ENCODE measurements at places on chromosomes 12 and 14.

GRCh38 chr12:553216-554000 is 93.7 kb downstream of the B4GALNT3 start:
- DNase-seq: no peak

GRCh38 chr12:574475-575128 is 88.6 kb downstream of the NINJ2 start:
- no peak for DNase-seq

DNA sequence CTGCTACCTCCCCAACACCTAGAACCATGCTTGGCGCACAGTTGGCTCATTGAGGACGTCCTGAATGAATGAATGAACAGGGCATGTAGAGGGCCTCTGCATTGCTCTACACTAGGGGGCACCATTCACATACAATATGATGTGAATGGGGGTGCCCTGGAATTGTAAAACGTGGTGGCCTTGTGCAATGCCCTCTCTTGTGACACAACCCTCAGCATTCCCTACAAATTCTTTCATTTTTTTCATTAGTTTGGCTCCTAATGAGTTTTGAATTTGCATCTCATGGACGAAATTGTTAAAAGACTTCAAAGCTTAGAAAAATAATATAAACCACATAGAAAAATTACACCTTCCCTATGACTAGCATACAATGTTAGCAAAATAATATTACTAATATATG is 2.3 kb upstream of the DIO2 start:
- no peak for DNase-seq

DNA sequence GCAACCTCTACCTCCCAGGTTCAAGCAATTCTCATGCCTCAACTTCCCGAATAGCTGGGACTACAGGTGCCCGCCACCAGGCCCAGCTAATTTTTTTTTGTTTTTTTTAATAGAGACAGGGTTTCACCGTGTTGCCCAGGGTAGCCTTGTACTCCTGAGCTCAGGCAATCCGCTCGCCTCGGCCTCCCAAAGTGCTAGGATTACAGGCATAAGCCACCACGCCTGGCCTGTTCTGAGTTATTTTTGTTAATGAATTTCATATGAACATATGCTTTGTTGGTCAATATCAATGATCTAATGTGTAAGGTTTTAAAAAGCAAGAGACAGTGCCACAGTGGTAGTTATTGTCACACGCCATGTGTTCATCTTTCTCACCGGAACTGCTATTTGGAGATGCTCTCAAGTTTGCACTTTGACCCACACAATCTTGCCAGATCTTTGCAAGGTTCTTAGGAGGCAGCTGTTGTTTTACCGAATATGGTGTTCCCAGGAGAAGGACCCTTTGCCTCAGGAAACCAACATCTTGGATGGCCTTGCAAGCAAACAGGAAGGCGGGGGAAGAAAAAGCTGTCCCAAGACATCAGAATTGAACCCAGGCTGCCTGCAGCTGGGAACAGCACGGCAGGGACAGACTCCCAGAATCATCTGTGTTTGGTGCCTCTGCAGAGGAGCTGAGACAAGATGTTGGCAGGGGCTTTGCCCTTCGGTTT is 30.0 kb downstream of the GALNT16 start:
- no peak for DNase-seq

DNA sequence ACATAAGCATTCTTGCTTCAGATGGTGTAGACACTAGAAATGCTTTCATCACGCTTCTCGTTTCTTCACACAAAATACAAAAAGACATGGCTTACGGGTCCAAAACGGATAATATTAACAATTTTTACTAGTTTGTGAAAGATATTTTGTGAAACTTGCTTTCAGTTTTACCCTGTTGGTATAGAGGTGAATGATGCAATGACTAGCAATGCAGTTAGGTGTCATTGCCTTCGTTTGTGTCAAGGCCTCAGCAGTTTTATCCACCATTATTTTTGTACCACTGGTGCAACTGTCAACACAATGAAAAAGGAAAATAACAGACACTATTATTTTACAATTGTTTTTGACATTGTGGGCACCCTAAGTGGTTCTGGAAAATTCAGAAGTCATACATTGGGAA is 323.0 kb downstream of the FLRT2 start:
- no peak for DNase-seq

GRCh38 chr12:53733051-53733806 is 6.0 kb upstream of the CALCOCO1 start:
- no peak for DNase-seq

GRCh38 chr14:94654071-94654861 is 42.1 kb downstream of the SERPINA3 start:
- no peak for DNase-seq

DNA sequence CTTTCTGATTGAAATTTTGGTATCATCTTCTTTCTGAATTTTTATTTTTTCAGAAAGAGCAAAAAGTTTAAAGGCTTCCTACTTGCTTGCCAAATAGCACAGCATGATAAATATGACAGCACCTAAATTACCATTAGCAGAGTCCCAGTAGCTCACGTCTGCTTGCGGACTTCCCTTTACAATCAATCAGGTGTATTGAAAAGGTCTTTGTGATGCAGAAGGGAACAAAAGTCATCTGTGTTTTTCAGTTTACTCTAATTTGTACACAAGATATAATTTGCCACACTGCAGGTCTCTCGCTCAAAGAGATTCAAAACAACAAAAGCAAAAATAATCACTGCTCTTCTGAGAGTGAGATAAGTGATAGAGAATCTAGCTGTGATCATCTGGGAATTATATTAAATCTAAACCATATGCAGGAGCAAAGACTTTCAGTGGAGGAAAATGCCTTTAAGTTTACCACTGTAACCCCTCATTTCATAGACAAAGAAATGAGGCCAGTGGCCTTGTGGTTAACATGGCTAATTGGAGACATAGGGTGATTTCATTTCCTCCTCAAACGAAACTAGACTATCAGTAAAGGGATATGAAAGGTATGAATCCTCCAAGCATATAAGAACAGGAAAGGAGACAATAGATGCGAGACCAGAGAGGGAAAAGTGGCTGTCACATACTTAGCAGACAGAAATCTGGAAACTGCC is 240.8 kb upstream of the TMPO start:
- no peak for DNase-seq

DNA sequence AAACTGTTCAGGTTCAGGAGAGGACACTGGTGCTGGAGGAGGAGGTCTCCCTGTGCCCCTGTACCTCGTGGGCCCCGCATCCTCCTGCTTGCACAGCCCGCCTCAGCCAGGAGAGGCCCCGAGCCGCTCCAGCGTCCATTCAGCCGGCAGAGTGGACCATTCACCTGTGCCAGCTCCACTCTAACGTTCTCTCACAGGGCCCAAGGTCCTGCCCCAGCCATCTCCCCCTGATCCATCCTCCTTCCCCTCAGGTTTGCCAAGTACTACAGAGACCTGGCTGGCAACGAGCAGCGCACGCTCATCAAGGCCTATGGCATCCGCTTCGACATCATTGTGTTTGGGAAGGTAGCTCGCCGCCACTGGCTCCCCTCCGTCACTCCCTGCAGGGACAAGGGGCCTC is 22.2 kb downstream of the P2RX4 start:
- no peak for DNase-seq

DNA sequence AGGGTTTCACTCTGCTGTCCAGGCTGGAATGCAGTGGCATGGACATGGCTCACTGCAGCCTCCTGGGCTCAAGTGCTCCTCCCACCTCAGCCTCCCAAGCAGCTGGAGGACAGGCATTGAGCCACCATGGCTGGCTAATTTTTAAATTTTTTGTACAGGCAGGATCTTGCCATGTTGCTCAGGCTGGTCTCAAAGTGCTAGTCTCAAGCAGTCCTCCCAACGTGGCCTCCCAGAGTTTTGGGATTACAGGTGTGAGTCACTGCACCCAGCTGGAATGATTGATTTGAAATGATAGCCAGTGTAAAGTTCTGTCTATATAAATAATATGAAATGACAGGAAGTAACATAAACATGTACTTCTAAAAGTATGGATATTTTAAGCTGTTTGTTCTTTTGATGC is 172.7 kb downstream of the FUT8 start:
- no peak for DNase-seq

DNA sequence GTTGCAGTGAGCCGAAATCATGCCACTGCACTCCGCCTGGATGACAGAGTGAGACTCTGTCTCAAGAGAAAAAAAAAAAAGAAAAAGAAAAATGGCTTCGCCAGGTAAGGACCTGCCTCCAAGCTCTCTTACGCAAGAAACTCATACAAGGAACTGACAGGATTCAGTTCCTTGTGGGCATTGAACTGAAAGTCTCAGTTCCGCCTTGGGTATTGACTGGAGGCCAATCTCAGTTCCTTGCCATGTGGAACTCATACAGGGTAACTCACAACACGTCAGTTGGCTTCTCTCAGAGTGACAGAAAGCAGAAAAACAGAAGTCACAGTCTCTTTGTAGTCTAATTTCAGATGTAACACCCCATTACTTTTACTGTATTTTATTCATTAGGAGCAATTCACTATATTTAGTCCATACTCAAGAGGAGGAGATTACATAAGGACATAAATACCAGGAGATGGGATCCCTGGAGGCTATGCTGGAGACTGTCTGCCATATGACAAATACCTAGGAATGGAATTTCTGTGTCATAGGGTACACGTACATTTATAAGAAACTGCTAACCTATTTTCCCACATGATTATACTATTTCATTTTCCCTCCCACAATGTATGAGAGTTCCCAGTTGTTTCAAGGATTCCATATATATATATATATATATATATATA is 11.4 kb upstream of the NOPCHAP1 start:
- DNase-seq: no peak

- DNase-seq: no peak
Observed at GRCh38 chr12:10559244-10559643, 53.6 kb downstream of the EIF2S3B start.

GRCh38 chr14:44962334-44963043 is 499 bp downstream of the TOGARAM1 start:
- no peak for DNase-seq

DNA sequence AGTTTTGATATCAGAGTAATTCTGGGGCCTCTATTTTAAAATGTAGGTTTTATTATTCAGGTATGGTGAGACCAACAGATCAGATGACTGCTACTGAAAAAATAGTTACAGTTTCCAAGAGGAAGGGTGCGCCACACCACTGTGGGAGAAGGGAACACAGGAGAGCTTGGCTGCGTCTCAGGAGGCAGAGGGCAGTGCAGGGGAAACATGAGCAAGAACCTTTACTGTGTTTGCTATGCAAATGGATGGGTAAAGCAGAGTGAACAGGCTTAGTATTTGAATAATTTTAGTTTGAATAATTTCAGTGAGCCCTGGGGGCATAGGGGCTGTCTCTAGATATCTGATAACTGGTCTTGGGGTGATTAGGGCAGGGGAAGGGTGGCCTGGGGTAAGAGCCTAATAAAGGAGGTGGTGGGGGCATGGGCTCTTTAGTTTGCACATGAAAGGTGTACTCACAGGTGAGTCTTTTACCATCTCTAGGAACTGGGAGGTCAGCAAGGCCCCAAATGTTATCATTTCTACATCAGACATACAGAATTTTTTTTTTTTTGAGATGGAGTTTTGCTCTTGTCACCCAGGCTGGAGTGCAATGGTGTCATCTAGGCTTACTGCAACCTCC is 196.8 kb upstream of the NEDD1 start:
- no peak for DNase-seq

DNA sequence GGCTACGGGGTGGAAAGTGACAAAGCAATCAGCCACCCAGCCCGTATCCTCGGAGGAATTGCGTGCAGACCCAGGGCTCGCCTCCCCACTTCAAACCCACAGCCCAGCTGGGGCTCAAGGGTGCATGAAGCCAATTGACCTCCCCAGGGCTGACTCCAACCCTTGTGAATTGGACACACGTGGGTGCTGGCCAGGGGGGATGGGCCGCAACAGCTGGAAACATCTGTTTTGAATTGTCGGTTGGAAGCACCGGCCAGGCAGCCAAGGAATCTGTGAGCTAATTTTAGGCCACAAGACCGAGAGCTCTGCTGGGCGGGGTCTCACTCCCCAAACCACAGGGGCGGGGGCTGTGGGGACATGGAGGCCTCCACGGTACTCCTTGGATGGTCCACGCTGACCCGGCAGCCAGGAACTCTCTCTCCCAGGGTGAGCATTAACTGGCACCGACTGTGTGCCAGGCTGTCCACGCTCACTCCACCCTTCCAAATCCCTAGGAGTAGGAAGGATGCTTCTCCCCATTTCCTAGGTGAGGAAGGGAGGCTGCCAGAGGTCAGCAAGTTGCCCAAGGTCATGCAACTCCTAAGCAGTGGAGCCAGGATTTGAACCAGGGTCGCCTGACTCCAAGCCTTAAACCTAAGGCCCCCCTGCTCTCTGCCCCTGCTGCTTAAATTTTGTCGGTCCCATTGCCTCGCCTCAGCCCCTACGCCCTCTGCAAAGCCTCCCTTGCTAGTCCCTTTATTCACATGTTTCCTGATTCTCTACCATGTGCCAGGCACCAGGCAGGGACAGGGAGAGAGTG is 11.9 kb upstream of the TMEM119 start:
- DNase-seq: no peak

DNA sequence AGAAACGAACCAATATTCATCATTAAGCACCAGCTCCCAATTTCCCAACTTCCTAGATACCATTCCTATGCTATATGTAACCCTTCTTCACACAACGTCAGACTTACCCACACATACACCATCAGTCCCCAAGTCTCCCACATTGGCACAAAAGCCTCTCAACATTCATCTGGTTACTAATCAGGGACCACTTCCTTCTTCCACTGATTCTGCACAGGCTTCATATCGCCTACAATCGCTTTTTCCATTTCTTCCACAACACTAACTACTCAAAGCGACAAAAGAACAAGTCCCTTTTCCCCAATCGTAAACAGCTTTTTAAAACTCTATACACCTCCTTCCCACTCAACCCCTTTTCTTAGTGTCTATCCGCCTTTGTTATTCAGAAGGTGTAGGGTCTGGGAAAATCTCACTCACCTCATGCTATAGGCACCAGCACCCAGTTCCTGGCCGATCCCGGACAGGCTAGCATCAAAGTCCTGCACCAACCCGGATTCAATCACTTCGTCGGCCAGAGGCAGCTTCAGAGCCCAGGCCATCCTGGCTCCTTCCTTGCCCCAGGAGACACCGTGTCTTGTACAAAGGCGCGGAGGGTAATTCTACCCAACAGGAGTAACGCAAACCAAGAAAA is 936 bp downstream of the TFCP2 start:
- DNase-seq: no peak

DNA sequence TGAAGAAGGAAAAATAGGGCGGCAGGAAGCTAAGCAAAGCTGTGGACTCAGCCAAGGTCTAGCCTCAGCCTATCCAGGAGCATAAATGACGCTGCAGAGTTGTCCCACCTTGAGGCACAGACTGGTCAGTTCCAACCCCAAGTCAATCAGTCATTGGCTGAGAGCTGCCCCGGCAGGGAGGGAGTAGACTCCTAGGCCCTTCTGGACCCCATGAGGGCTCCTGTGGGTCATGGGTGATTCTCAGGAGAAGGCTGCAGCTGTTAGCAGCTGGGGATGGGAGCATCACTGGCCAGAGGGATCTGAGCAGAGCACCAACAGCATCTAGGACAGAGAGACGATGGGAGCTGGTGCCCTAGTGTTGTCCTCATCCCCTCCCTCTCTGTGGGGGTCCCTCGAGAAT is 51.8 kb upstream of the ESRRB start:
- DNase-seq: no peak

GRCh38 chr14:95514131-95515079 is 2.0 kb downstream of the SYNE3 start:
- DNase-seq: no peak
